ENCODE measurements at places on chromosomes 5 and 9.

- DNase-seq: no peak
Measured at GRCh38 chr5:13878357-13878756, 66.1 kb downstream of the DNAH5 start.

- no peak for DNase-seq
Measured at GRCh38 chr9:134682026-134682425, 40.4 kb downstream of the COL5A1 start.

DNA sequence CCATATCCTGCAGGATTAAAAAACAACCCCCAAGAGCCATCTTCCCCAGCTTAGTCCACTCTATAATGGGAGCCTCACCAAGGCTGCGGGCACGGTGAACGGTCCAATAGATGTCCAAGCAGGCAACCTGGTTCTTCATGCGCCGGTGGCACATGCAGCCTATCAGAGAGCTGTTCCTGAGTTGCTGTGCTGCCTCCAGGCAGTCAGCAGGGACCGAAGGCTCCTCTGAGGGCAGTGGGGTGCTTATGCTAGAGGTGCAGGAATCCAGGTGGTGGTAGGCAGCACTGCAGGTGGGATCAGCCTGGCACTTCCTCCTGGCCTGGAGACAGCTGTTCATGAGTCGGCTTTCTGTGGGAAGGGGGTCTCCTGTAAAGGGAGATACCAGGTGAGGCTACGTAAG is 10.2 kb downstream of the GFRA3 start:
- DNase-seq: no peak

DNA sequence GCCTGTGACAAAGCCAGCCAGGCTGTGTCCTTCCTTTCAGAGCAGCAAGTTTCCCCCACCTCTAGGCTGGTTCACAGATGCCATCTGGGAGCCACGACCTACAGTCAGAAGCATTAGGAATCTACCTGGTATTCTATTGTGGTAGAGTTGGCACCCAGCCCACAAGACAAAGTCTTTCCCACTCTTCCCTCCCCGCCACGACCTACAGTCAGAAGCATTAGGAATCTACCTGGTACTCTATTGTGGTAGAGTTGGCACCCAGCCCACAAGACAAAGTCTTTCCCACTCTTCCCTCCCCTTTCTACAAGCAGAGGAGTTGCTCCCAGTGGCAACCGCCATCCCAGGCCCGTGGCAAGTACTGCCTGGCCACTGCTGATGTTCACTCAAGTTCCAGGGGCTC is 157.8 kb upstream of the TNC start:
- no peak for DNase-seq

- DNase-seq: no peak
Measured at GRCh38 chr9:88085476-88085875, 52.8 kb downstream of the SPATA31C2 start.

DNA sequence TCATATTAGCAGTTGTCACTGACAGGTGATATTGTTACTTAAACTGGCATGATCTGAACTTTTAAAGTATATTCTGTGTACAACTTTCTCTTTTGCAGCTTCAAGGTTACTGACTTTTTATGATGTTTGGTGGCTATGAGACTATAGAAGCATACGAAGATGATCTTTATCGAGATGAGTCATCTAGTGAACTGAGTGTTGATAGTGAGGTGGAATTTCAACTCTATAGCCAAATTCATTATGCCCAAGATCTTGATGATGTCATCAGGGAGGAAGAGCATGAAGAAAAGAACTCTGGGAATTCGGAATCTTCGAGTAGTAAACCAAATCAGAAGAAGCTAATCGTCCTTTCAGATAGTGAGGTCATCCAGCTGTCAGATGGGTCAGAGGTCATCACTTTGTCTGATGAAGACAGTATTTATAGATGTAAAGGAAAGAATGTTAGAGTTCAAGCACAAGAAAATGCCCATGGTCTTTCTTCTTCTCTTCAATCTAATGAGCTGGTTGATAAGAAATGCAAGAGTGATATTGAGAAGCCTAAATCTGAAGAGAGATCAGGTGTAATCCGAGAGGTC is 5.9 kb downstream of the ZCCHC7 start:
- DNase-seq: no peak

GRCh38 chr9:33818847-33819500 is 2.0 kb downstream of the UBE2R2 start:
- DNase-seq: no peak

- no peak for DNase-seq
Measured at GRCh38 chr5:27158775-27159174, 120.4 kb upstream of the CDH9 start.

DNA sequence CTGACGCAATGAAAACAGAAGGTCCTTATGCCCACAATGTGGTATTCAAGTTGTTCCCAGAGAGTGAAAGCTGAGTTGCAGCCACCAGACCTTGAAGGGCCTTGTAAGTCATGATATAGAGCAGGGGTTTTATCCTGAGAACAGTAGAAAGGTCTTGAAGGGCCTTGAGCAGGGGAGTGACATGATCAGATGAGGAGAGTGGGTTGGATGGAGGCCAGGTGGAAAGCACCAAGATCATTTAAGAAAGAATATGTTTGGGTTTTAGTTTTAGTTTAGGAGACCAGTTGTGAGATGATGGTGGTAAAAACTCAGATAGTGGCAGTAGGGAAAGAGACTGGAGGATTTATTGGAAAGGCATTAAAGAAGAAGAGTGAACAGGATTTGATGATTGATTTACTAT is 5.9 kb downstream of the ITGA2 start:
- DNase-seq: no peak

DNA sequence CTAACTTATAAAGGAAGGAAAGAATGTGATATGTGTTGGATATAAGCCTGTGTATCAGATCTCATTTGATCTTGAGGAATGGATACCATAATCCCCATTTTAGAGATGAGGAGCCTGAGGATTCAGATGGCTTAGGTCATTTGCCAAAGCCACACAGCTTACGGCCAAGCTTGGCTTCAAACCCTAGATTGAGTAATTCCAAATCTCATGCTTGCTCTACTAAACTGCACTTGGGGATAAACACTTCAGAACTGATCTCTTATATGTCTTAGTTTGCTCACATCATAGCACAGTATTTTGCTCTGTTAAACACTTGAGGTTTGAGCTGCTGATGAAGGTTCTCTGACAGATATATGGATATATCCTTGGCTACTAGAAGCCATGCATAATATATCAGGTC is 504.4 kb downstream of the NTRK2 start:
- DNase-seq: no peak

DNA sequence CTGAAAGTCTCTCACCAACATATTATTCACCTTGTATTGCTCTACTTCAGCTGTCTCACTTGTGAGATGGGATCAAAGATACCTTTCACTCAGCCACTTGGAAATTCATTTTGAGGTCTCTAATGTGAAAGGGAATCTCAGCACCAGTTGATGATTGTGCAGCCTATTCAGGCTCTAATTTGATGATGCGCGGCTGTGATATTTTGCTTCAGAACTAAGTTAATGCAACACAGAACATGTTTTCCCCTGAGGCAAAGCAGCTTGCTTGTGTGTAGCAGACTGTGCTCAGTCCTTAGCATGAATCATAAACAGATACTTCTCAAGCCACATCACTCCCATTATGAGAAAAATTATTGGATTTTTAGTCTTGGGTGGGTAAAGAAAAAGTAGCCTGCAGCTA is 378.8 kb downstream of the OSTF1 start:
- no peak for DNase-seq

DNA sequence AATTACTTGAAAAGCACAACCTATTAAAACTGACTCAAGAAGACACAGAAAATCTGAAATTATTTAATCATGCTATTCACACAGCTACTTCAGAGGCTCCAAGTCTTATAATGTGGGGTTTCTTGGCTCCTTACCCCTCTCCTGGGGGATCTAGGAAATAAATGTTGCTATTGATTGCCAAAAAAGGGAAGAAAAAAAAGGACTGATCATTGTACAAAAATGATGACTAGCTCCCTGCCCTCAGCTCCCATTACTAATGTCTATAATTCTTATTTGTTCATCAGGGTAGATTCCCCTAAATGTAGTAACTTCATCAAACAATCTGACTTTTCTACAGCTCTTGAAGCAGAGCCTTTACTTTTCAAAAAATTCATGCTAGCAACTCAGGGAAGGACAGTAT is 3.3 kb upstream of the SMC5 start:
- no peak for DNase-seq

GRCh38 chr5:116626272-116626723 is 51.7 kb upstream of the SEMA6A start:
- DNase-seq: peak; percentile 12

DNA sequence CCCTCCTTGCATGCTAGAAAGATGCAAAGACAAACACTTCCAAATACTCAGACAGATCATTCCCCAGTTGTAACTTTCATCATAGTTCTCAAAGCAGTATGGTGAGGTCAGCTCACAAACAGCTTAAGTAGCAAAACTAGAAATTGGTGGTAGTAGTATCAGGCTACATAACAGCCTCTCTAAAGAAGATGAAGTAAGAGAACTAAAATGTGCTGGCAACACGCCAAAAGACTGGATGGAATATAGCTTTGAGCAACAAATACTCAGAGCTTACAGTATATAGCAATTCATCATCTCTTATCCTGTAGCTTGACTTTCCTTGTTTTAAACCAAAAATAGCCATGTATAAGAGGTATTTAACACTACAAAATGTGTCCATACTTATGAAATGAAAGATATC is 7.5 kb downstream of the PFDN1 start:
- DNase-seq: peak; percentile 15

DNA sequence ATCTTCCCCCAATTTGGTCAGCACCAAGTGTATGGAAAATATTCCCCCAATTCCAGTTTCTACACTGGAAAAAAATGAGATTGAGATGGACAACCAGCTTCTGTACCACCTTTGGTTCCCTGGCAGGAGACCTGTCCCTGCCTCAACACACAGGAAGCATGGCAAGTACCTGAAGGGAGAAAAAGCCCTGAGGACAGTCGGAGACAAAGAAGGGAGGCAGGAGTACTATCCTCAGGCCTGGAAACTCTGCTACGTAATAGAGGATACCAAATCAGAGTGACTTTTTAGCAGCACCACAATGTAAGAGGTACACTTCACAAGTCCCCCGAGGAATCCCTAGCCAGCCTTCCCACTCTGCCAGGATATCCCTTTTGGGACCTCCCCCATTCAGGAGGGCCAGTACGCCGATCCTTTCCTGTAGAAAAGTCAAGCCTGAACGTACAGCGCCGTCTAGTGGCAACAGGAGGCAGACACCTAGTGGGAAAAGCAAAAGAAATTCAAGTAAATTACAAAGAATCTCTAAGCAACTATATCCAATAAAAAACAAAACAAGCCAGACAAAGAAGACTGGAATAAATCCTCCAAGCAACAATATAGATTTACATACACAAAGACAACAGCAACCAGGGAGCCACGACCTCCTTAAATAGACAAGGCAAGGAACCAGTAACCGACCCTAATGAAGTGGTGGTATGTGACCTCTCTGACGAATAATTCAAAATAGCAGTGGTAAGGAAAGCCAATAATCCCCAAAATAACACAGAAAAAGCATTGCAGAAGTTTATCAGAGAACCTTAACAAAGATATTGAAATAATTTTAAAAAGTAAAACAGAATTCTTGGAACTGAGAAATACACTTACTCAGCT is 63.3 kb upstream of the SLCO6A1 start:
- no peak for DNase-seq

DNA sequence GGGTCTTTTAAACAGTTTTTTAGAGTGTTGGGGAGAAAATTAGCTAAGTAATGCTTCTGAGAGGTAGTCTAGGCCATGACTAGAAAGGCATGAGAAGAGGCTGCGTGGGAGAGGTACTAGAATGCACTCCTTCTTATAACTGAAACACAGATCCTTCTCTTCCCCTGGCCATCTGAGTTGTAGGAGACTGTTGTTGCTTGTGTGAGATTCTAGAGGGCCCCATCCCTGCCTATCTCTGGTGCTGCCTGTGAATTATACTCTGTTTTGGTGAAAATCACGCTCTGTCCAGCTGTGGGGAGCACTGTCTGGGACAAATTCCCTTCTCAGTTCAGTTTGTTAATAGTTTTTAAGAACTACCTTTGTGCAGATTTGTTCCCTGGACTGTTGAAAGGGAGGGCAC is 37.5 kb downstream of the MAP1B start:
- no peak for DNase-seq

DNA sequence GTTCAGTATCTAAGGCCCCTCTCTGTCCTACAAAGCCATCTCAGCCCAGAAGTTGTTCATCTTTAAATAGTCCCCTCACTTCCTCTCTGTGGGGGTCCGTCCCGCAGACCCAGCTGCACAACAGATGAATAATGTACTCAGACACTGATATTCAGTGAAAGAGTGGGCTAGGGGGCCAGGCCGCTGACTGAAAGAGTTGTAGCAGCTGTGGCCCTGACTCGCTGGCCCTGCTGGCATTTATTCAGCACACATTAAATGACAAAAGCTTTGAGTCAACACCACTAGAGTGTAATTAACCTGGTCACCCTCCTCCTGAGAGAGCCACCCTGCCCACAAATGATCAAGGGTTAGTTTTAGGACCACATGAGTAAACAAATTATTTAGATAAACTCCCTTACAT is 76.3 kb downstream of the MED10 start:
- no peak for DNase-seq

DNA sequence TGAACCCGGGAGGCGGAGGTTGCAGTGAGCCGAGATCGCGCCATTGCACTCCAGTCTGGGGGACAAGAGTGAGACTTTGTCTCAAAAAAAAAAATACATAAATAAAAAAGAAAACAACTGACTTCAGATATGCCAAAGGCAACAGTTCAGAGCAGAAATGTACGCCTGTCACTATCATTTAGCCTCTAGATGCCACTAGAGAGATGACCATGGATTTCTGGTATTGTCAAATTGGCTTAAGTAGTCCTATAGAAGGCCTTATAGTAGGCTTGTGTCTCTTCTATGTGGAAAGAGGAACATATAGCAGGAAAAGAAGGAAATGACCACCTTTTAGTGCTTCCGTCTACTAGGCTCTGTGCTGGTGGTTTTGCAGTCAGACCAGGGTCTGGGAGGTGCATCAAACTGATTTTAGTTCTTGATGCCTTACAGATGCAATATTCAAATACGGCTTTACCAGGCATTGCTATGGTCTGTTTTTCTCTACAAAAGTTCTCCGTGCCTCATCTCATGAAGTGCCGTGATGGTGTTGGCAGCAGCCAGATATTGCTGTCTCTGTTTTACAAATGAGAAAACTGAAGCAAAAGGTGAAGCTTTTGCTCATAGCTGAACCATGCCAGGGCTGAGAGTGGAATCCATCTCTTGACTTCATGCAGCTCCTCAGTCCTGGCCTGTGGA is 17.2 kb downstream of the AGXT2 start:
- no peak for DNase-seq

GRCh38 chr5:1852324-1852947 is 30.3 kb downstream of the IRX4 start:
- no peak for DNase-seq

- DNase-seq: no peak
Measured at GRCh38 chr5:57267805-57268204, 93.9 kb downstream of the GPBP1 start.

DNA sequence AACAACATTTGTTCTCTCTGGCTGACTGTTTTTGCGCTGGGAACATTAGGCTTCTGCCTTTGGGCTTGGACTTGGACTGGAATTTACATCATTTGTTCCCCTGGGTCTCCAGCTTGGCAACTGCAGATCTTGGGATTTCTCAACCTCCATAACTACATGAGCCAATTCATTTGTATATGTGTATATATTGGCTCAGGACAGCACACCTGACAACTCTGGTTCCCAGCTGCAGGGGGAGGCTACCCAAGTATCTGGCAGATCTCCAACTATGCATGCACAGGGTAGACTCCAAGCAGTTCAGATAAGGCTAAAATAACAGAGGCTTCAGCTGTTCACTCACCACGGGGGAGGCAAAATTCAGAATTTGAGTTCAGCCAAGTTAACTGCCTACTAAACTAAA is 31.6 kb upstream of the F2RL1 start:
- peak; percentile 19 for DNase-seq

All from DMS 273 treated with DMSO at 0.1 percent for 48 hours (cell line).